ENCODE measurements at places on chromosomes 4 and X.

GRCh38 chr4:155419266-155419665, 42.5 kb upstream of the MAP9 start:
- peak; percentile 42 for DNase-seq

DNA sequence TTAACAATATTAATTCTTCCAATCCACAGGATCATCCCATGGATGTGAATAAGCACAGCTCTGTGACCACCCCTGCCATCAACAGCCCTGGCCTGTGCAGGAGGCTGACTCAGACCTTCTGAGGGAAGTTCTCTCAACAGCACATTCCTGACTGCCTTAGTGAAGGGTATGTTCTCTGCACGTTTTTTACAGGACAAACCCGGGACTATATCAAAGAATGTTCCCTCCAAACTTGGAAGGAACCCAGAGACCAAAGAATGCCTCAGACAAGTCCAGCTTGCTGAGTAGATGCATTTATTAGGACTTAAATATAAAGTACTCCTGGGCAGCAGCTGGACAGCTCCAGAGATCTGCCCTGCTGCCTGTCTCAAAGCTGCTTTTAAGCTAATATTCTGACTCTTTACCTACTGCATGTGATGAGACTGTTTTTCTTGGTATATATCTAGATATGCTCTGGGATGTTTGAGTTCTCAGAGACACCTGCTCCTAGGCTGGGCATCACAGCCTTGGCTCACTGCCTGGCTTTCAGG, 1127.8 kb upstream of the PRKX start:
- no peak for DNase-seq

DNA sequence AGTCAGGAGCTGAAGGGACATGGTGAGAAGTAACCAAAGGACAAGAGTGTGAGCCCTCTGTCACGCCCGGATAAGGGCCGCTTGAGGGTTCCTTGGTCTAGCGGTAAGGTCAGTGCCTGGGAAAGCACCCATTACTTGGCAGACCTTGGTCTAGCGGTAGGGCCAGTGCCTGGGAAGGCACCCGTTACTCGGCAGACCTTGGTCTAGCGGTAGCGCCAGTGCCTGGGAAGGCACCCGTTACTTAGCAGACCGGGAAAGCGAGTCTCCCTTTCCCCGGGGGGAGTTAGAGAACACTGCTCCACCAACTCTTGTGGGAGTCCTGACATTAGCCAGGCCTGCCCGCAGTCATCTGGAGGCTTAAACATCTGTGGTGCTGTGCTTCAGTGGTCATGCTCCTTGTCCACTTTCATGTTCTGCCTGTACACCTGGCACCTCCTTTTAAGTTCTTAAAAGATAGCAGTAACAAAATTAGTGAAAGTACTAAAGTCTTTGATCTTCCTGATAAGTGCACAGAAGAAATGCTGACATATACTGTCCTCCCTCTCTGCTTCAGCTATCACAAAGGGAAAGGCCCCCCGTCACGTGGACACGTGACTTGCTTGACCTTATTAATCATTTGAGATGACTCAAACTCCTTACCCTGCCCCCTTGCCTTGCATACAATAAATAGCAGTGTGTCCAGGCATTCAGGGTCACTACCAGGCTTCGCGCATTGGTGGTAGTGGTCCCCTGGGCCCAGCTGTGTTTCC, 9.3 kb upstream of the SEC24B start:
- no peak for DNase-seq

DNA sequence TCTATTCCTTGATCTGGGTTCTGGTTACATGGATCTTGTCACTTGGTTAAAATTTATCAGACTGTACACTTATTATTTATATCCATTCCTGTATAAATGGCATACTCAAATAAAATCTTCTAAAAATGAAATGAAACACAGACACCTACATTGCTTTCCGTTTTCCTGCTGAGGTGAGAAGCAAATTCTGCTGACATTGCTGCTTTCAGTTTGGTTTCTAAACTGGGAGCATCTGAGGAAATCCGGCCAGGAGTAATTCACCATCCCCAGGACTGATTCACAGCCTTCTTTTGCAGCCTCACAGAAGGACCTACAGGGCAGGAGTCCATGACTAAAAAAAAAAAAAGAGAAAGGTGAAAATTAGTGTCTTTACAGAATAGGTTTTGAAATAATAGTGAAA, 93.6 kb downstream of the CORIN start:
- DNase-seq: no peak

GRCh38 chr4:8647626-8648025, 55.1 kb downstream of the CPZ start:
- DNase-seq: no peak

DNA sequence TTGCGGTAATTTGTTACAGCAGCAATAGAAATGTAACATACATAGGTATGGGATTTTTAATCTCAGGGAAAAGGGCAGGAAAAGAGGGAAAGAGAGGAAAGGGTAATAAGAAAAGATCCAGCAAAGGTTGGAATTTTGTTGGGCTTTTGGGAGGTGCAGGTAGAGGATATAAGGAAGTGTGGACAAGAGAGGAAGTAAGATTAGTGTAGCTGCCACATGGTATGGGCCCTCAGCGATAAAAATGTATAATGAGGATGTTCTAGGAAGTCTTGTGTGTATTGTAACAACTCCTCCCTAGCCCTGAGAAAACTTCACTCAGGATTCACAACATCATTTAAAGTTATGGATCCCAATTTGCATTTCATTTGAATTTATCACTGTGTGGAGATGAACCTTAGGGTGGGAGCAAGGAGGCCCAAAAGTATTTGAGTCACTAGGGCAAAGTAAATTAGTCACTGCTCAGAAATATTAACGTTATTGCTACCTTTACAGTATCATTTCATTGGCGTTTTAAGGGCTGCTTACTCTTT, 2.8 kb upstream of the IL21 start:
- peak; percentile 12 for DNase-seq

DNA sequence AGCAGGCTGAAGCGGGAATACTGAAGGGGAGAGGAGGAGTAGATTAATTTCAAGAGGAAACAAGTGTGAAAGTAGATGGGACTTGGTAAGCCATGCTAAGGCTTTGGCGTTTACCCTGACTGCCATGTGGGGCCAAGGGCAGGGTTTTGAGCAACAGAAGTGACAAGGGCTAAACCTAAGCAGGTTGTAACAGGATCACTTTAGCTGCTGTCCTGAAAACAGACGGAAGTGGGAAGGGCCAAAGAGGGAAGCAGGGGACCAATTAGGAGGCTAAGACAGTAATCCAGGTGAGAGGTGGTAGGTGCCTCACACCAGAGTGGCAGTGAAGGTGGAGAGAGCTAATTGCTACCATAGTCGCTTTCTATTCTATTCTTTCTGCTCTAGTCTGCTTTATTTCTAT, 166.5 kb downstream of the PJA1 start:
- no peak for DNase-seq

DNA sequence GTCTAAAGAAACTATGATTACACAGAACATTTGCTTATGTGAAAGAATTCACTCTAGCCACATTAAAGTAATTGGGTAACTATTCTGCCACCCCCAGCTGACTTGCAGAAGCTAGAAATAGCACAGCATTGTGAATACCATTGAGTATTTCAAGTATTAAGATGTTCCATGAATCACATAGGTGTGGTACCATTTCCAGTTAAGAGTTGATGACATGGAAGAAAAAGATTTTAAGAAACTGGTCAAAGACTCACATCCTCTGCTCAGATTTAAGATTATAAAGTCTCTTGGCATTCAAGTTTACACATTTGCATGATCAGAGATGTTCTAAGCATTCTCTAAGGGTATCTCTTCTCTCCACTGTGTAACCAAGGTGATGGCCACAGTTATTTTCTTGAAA, 287.5 kb downstream of the CAMK2D start:
- no peak for DNase-seq

DNA sequence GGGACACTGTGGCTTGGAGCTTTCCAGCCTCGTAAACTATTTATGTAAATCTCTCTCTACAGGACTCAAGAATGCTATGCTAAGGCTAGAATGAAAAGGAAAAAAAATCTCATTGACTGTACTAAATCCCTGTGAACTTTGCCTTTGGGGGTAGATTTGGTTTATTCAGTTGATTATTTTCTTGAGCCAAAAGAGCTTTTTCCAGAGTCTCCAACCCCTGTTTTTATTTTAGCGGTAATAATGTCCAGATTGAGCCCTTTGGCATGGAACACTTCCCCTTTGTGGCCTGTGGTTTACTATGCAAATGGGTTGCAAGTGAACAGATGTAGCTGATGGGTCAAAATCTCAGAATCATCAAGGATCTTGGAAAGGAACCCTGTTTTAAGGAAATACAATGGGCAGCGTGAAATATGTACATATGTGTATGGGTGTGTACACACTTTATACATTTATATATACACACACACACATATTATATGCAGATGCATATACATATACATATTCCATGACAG, 72.9 kb downstream of the FAM9B start:
- DNase-seq: peak; percentile 9

GRCh38 chrX:65668377-65669310, 1.2 kb downstream of the MSN start:
- DNase-seq: no peak

DNA sequence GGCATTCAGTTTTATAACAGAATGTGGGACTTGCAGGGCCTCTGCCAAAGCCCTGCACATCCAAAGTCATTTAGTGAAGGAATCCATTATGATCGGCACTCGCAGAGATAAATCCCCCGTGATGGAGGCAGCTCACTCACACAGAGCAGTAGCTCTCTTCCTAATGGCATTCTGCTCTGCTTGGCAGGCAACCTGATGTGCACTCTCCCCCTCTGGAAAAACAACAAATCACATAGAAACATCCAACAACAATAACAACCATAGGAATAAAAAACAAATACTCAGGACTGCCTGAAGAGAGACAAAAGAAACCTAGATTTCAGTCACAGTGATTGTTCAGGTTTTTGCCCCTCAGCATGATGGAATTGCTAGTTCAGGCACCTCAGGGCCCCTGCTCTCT, 59.7 kb downstream of the NAA11 start:
- no peak for DNase-seq
